ENCODE measurements at places on chromosomes 16 and 17.

GRCh38 chr16:58652741-58653140 is 23.1 kb upstream of the CNOT1 start:
- DNase-seq = no peak

- DNase-seq = no peak
Measured at GRCh38 chr17:72953621-72954020, 138.9 kb downstream of the SLC39A11 start.

DNA sequence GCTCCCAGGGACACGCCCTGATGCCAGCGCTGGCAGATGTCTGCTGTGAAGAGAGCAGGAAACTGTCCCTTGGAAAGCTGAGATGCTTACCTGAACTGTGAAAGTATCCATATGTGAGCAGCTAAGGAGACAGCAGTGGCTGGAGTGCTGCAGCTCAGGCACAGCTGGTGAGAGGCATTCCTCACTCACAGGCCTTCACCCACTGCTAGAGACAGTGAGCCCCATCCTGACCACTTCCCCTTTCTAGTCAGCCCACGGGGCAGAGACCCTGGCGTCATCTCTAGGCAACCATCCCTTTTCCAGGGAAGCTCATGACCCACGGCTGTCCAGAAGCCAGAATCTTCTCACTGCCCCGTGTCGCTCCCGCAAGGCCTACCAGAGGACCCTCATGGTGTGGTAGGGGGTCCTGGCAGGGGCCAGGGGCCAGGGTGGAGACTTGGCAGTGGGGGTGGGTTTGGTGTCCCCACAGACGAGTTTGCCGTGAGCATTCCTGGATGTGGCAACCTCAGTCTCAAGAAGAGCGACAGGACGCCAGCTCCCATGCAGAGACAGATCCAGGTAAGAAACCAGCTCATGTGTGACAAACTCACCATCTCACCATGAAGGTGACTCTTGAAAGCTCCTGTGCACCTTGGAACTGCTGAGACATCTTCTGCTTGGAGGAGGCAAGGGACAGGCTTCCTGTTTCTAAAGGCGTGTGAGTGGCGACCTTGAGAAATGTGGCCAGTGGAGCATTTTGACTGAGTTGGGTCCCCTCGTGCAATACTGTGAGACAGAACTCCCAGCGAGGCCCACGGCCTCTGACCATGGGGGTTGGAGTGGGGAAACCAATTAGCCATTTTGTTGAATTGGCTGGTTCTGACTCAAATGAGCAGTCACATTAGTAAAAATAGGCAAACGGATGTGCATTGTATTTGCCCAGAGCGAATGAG is at the start of gene SCIMP:
Gene SCIMP (minus strand): TSS at position 216 of the 932 bp plus-strand sequence. CDS start 105 bp downstream, at position 111.
- DNase-seq = no peak

DNA sequence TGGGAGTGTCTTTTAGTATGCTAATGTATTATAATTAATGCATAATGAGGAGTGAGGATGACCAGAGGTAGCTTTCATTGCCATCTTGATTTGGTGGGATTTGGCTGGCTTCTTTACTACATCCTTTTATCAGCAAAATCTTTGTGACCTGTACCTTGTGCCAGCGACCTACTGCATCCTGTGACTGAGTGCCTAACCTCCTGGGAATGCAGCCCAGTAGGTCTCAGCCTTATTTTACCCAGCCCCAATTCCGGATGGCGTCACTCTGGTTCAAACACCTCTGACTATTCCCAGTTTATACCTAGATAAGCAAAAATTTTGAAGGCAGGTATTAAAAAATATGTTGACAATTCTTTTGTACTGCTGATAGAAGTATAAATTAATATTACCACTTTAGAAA is 10.5 kb upstream of the BLMH start:
- DNase-seq = no peak

DNA sequence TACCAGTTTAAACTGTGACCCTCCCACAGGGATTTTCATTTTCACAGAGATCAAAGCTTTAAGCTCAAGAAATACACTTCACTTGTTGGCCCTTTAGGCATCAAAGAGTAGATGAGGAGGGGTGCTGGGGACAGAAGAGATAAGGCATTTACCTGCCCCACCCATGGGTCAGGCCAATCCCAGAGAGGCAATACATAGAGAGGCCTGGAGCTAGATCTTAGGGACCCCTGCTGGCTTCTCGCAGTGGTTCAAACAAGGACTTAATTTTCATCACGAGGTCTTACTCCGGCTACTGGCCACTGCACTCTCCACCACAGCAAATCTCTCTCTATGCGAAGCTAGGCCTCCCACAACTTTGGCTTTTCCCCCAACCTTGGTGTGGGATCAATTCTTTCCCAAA is 46.6 kb downstream of the NOG start:
- DNase-seq = no peak

DNA sequence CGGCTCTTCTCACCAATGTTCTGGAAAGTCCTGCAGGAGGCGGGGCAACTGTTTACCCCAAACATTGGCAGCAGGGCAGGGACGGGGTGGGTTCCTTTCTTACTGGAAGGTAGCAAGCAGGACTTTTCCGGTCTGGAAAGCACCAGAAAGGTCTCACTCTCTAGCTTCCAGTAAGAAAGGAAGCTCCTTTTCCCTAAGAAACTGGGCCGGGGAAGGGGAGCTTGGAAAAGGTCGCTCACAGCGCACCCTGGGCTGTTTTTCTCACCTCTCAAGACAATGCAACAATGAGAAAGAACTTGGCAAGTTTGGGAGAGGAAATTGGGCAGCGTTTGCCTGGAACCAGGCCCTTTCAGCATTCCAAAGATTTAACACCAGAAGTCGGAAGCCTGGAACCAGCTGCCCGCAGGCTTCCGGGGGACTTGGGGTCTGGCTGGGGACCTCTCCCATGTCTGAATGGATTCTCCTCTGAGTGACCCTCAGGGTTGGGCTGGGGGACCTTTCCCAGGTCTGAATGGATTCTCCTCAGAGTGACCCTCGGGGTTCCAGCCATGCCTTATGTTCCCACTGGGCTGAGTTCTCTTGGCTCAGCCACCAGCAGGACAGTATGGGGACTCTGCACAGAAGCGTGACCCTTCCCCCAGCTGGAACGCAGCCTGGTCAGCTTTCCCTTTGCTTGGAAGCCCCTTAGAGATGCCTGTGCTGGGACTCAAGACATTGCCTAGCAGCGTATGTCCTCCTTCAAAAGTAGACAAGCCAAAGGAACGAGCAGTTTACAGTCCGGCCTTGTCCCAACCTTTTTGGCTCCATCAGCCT is 166.5 kb upstream of the PLCG2 start:
- no peak for DNase-seq

DNA sequence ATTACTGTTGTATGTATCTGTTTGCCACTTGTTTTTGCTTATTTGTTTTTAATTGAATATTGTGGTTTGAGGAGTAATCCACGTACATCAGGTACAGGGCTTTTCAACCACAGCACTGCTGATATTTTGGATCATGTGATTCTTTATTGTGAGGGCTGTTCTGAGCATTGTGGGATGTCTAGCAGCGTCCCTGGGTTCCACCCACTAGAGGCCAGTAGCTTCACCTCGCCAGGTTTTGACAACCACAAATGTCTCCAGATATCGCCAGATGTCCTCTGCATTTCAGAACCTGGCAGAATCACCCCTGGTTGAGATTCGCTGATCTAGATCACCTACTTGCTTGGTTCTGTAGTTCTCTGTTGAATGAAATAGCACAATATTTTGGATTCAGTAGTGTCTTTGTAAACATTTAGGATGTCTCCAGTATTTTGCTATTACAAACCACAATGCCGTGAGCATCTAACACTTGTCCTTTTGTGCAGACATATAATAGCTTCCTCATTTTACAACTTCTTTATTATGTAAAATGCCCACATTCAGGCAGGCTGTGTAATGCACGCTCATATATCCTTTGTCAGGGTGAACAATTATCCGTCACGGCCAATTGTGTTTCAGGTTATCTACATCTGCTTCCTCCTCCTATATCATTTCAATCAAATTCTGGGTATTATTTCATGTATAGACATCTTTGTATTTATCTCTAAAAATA is 380.3 kb downstream of the SNX29 start:
- DNase-seq = no peak

- no peak for DNase-seq
Measured at GRCh38 chr17:4715063-4715744, 4.8 kb downstream of the ARRB2 start.

GRCh38 chr17:32551186-32551955 is 64.6 kb downstream of the CDK5R1 start:
- DNase-seq = no peak

DNA sequence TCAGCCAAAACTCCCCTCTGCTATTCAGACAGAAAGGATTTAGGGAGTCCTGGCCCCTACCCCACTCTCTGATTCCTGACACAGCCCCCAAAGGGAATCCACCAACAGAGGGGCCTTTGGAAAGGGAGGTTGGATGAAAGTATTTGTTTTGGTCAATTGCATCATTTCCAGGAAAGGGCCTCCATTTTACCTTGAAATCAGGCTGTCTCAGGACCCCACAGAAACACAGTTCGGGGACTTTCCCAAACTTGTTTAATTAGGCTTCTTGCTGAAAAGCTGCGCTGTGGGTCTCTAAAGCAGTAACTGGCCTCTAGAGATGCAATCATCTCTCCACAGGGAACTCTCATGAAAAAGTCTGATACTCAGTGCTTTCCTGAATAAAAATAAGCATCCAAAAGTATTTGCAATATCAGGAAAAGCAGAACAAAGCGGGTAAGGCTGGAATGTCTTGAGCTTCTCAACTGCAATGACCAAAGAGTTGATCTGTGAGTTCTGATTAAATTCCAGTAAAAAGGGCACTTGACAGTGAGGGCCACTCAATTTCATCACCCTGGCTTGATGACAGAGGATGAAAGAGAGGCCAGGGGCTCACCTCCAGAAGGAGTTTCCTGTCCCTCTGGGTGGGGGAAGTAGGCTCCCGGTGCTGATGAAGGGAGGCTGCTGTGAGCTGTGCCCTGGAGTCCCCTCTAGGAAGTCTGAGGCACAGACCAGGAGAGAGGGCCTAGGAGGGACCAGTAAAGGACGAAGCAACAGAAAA is 36.3 kb downstream of the LYRM9 start:
- no peak for DNase-seq

GRCh38 chr17:79658811-79659207 is 48.0 kb upstream of the RBFOX3 start:
- DNase-seq = peak; percentile 46

GRCh38 chr17:2188971-2189630 is 114.5 kb downstream of the SMG6 start:
- DNase-seq = no peak

GRCh38 chr16:89828870-89829629 is 775 bp downstream of the SPIRE2 start:
- DNase-seq = no peak

GRCh38 chr17:40938981-40939380 is 1.5 kb upstream of the KRT23 start:
- DNase-seq = no peak

- no peak for DNase-seq
Measured at GRCh38 chr17:296906-297690, 55.5 kb downstream of the RPH3AL start.

- no peak for DNase-seq
Measured at GRCh38 chr16:68130520-68130919, 45.4 kb downstream of the NFATC3 start.

DNA sequence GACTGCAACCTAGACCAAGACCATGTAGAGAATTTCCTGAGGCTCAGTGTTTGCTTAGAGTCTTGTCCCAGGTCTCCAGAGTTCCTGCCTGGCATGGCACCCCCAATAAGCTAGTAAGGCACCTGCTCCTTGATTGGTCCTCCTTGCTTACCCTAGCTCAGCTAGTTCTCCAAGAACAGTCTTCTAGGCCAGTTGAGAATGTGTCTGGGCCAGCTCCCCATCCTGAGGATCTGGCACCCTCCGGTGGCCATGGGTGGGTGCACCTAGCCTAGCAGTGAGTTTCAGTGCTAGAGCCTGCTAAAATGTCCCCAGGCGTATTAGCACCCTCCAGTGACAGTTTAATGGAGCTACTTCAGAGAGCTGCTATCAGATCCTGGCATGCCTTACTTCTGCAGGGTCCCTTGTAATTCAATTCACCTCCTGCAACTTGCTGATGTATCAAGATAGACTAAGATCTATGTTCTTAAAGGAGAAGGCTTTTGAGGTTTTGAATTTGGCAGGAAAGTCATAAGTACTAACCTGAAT is 44.4 kb upstream of the MED13 start:
- DNase-seq = peak; percentile 64

DNA sequence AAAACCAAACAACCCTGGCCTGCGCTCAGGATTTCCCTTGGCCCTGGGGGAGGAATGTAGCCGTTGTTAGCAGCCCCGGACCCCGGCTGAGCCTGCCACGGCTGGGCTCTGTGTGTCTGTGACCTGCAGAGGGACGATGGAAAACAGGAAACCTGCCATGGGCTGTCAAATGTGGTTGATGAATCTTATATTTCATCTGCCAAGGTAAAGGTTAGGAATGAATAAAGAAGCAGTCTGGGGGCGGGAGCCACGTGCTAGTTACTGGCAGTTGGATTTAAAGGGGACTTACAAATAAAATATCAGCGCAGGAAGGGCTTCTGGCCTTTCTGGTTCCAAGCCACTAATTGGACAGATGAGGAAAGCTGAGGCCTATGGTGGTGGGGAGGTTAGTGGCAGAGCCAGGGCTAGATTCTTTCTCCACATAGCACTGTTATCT is at the start of gene KRT23:
Gene KRT23 (minus strand): TSS at position 263 of the 436 bp plus-strand sequence. CDS start 1,043 bp downstream, outside the sequence.
- no peak for DNase-seq

GRCh38 chr17:67358612-67359011 is 7.8 kb downstream of the PSMD12 start:
- DNase-seq = no peak
